ENCODE measurements at places on chromosomes 1 and 21.
A peak's percentile ranks its signal among the peaks of the same experiment; 100 is the strongest.

DNA sequence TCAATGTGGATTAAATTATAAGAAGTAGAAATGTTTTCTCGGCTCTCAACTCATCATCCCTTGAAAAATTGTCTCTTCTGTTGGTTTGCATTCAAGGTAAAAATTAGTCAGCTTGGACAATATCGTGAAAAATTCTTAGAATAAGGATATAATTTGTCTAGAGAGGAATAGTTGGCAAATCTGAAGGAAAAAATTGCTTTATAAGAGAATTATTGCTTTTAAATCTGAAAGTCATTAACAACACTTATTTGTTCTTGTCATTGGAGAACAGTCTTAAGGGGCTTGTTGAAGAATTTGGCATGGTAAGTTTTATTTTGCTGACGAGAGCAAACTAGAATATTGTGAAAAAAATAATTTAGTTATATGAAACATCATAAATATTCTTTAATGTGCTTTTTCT lies 26.4 kb downstream of the ANGPTL1 start:
- DNase-seq, result no peak

- no peak for DNase-seq
Observed at GRCh38 chr1:206065547-206066145, 12.7 kb downstream of the RHEX start.

- peak; percentile 78 for DNase-seq
Observed at GRCh38 chr1:94807742-94808491, 12.2 kb upstream of the SLC44A3 start.

- no peak for DNase-seq
Observed at GRCh38 chr1:206421616-206422340, 48.5 kb upstream of the IKBKE start.

GRCh38 chr21:37677006-37677405 lies 239.3 kb downstream of the KCNJ6 start:
- no peak for DNase-seq

GRCh38 chr1:105641407-105641806 lies 1415.1 kb upstream of the PRMT6 start:
- no peak for DNase-seq

- DNase-seq, result no peak
Observed at GRCh38 chr1:112439592-112439991, 43.6 kb downstream of the CTTNBP2NL start.

- no peak for DNase-seq
Observed at GRCh38 chr1:61261595-61261994, 179.2 kb downstream of the NFIA start.

DNA sequence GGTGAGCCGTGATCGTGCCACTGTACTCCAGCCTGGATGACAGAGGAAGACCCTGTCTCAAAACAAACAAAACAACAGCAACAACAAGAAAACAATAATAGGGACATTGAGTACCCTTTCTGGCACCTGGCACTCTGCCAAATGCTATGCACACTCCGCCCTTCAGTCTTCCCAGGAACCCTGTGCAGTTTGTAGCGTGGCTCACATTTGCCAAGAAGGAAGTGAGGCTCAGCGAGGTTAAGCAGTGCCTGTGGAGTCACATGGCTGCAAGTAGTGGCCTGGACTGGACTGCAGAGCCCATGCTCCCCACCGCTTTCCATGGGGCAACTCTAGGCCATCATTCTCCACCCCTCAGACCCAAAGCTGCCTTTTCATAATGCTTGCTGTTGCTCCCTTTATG lies 5.3 kb upstream of the EVA1B start:
- DNase-seq, result peak; percentile 37

GRCh38 chr1:2001773-2002411 lies 1.7 kb downstream of the CFAP74 start:
- no peak for DNase-seq

DNA sequence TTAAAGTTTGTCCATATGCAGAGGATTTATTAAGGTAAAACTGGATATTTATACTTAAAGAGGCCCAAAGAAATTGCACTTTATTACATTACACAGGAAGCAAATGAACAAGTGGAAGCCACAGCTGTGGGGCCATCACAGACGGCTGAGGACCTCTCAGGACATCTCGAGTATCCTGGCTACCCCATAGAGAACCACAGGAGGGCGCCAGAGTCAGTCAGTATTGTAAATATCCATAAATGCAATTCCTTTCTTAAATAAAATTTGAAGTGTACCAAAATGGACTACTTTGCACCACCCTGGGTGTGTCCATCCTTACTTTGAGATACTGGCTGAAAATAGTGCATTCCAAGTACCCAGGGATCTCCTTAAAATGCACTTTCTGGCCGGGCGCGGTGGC lies 257.2 kb downstream of the MRPL39 start:
- DNase-seq, result no peak

DNA sequence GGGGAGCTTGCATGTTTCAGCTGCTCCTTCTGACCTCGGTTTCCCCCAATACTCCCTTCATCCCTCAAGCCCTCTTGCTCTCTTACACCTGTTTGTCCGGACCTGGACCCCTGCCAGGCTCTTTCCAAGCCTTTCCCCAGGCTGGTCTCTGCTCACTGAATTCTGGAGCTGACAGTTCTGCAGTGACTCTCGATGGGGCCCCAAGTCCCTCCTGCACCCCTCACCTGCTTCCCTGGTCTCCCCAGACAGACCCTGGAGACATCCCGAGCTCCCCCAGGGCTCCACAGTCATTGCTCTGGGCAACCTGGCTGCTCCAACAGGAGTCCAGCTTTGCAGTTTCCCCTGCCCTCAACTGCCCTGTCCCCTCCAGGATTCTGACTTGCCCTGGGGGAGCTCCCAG lies 198.6 kb downstream of the GRIK3 start:
- no peak for DNase-seq

DNA sequence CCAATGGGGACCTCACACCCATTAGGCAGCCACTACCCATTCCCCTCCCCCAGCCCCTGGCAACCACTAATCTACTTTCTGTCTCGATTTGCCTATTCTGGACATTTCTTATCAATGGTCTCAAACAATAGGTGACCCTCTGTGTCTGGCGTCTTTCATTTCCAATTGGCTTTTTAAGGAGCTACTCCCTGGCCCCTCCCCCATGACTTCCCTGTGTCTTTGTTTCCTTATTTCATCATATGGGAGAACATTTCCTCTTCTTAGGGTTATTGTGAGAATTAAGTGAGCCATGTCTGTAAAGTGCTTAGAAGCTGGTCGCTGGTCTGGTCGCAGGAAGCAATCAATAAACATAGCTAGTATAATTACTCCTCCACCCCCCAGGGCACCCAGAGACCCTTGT lies 80.9 kb downstream of the SPSB1 start:
- no peak for DNase-seq

DNA sequence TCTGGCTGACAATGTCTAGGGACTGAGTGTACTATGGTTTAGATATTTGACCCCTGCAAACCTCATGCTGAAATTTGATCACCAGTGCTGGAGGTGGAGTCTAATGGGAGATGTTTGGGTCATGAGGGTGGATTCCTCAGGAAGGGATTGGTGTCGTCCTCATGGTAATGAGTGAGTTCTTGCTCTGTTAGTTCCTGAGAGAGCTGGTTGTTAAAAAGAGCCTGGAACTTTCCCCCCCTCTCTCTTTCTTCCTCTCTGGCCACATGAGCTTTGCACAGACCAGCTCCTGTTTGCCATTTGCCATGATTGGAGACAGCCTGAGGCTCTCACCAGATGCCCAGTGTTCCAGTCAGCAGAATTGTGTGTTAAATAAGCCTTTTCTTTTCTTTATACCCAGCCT lies 36.6 kb upstream of the CNIH3 start:
- DNase-seq, result no peak
